ENCODE measurements at places on chromosomes 6 and 20.

DNA sequence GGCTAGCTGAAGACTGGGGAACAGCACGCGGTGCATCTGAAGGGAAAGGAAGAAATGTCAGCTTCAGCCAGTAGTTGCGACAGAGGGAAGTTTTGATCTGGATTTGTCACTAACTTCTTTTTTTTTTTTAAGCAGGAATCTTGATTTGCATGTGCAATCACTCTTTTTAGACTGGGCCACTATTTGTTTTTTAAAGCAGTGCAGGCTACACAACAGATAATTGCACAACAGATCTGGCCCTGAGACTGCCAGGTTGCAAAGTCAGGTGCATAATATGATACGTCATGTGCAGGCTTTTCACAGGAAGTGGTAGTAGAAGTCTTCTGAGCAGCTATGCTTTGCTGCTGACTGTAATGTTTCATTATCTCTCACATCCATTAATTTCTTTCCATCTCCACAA, 13.5 kb downstream of the PFDN4 start:
- DNase-seq = no peak

DNA sequence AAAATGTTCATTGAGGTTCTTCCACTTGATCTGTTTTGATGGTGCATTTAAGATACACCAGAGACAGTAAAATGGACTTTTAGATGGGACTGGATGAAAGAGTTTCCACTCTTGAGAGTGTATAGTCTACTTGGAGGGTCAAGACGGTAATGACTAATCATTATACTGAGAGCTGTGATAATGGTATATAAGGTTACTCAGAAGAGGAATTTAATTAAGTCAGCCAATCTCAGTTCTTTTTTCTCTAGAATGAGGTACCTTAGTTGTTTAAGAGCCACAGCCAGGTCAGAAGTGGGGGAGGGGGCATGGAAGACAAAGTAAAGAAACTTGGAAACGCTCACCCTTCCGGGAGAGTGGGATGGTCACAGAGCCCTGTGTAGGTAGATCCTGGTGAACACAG, 123.9 kb downstream of the MAP3K4 start:
- DNase-seq = no peak

- no peak for DNase-seq
Measured at GRCh38 chr20:1338801-1339200, 9.9 kb upstream of the SDCBP2 start.

- DNase-seq = no peak
Measured at GRCh38 chr6:24568683-24569082, 73.9 kb downstream of the ALDH5A1 start.

GRCh38 chr6:17086469-17086868, 15.4 kb upstream of the STMND1 start:
- peak; percentile 74 for DNase-seq
